ENCODE measurements at places on chromosomes 5 and 9.

GRCh38 chr9:72200452-72200851, 51.2 kb downstream of the GDA start:
- no peak for DNase-seq

DNA sequence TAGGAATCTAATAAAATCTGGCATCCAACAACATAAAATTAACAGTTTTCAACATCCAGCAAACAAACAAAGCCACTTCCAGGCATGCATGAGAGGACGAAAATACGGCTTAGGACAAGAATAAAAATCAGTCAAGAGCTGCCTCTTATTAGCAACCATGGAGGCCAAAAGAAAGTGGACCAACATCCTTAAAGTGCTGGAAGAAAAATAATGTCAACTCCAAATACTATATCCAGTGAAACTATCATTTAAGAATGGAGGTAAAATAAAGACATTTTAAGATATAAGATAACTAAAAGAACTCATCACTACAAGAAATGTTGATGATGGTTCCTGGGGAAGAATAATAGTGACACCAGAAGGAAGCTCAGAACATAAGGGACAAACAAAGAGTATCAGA, 224.0 kb upstream of the IRX4 start:
- no peak for DNase-seq

GRCh38 chr5:87127956-87128687, 139.6 kb upstream of the RASA1 start:
- DNase-seq = peak; percentile 20

- no peak for DNase-seq
Measured at GRCh38 chr5:172553903-172554302, 87.2 kb upstream of the NEURL1B start.

All from CD8-positive, alpha-beta T cell (primary cell).